ENCODE measurements at places on chromosomes 12 and 14. TPM values are rescaled to one million over a fixed set of nuclear protein-coding genes. Genes with fewer than 3 reads are reported as not detected.

WNT1 gene
- total RNA-seq, result not detected

KRT85 gene
- not detected for total RNA-seq

FAM222A gene
- 10.6 TPM for total RNA-seq

CACNA2D4 gene
- total RNA-seq, result 8.5 TPM

STYK1 gene
- total RNA-seq, result 0.15 TPM

GPRC5D gene
- not detected for total RNA-seq

ACOT2 gene
- 2.4 TPM for total RNA-seq

TAS2R50 gene
- 2.4 TPM for total RNA-seq

SYNDIG1L gene
- total RNA-seq, result 0.40 TPM
